ENCODE measurements at places on chromosomes 7 and 10. TPM values are rescaled to one million over a fixed set of nuclear protein-coding genes. Genes with fewer than 3 reads are reported as not detected.

The SP8 gene
- polyA plus RNA-seq, result not detected

The ABLIM1 gene
- 13.6 TPM for polyA plus RNA-seq

The YKT6 gene
- 47.2 TPM for polyA plus RNA-seq

The HOXA6 gene
- polyA plus RNA-seq, result 0.97 TPM

The ZNF239 gene
- polyA plus RNA-seq, result 0.50 TPM

The KCP gene
- polyA plus RNA-seq, result 0.15 TPM

The GRID2IP gene
- not detected for polyA plus RNA-seq

The CD36 gene
- polyA plus RNA-seq, result 4.4 TPM

Measured in aorta (tissue), 5 donors.